Kidney capillary endothelial cell (primary cell): ENCODE measurements at places on chromosomes 5 and 9.

GRCh38 chr9:133958756-133959155 is 33.4 kb downstream of the VAV2 start:
- no peak for DNase-seq

- no peak for DNase-seq
Observed at GRCh38 chr9:111386386-111386785, 56.4 kb upstream of the OR2K2 start.

GRCh38 chr5:72123764-72124376 is 16.6 kb downstream of the MAP1B start:
- no peak for DNase-seq

GRCh38 chr5:579211-579610 is 32.9 kb upstream of the CEP72 start:
- no peak for DNase-seq

DNA sequence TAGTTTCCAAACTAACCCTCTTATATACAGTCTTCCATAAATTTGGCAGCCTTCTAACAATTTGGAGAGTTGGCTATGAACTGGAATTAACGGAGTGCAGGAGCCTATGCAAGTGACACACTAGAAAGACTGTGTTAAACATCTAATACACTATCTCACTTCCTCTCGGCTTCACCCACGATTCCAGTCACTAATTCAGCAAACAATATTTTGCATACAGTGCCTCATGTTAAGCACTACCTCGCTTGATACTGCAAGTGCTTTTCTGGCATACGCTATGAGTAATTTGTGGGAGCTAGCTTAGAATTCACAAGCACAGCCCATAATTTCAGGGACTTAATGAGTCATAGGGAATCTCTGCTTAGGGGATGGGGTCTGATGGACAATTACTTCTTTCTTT is 102.5 kb downstream of the ST8SIA4 start:
- no peak for DNase-seq

GRCh38 chr5:15446552-15446951 is 53.4 kb upstream of the FBXL7 start:
- DNase-seq, result no peak

- no peak for DNase-seq
Observed at GRCh38 chr9:6307551-6308096, 20.6 kb upstream of the TPD52L3 start.

DNA sequence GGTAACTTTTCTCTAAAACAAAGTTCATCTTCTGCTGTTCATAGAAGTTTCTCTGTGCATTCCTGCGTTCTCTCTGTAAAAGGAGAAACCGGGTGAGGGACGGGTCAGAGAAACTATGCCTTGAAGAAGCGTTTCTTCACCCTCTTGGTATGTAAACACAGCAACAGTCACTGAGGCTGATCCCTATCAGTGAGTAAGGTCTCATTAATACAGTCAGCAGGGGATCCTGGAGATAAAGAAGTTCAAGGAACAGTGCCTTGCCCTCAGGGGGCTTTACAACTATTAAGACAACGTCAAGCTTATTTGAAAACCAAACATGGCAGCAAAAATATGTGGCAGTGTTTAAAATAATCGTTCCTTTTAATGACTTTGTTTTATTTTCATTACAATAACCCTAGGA is 202.9 kb upstream of the IL12B start:
- no peak for DNase-seq

DNA sequence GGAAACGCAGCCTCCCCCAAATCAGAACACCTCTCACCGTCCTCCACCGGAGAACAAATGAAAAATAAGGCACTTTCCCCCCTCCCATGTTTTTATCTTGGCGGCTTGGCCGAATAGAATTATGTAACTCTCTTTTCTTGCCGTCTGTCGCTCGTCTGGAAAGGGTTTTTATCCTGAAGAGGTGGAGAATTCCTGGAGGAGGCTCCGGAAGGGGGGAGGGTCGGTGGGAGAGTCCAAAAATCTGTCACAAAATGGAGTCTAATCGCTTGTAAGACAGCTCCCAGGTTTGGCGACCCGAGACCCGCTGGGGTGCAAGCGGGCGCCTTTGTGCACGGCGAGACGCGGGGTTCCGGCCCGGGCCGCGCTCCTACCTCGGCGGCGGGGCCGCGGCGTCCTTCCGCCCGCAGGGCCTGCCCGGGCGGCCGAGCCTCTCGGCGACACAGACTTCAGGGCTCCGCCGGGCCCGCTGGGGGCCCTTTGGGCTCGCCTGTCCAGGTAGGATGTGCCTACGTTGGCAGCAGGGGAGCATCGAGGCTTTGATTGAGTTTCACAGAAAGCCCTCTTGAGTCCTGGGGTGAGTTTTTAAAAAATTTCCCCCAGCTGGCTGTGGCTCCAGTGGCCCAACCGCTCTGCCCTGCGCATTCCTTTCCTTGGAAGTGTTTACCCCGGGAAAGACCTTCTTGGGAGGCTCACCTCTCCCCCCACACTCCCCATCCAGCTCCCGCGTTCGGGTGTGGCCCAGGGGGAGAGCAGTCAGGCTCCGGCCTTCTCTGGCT is 5.0 kb downstream of the LMX1B start:
- no peak for DNase-seq

GRCh38 chr9:91036356-91036755 is 234.7 kb downstream of the SYK start:
- DNase-seq, result no peak

GRCh38 chr9:77726289-77726688 is 78.2 kb upstream of the GNA14 start:
- no peak for DNase-seq

DNA sequence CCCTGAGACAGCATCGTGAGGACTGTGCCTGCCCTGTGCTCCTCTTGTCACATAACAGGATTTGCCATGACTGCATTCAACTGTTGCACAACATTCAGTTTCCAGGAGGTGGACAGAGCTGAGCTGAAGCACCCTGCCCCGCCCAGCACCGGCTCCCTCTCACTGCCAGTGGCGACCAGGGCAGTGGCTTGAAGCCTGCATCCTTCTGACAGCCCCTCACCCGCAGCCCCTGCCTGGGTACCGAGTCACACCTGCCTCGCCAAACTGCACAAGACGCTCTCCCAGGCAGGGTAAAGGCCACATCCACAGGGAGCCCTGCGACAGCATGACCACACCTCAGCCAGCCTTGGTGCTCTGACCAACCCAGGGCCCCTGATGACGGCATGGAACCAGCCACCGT is 59.9 kb upstream of the ZNF354A start:
- no peak for DNase-seq

GRCh38 chr5:124860291-124860655 is 113.8 kb upstream of the ZNF608 start:
- no peak for DNase-seq

DNA sequence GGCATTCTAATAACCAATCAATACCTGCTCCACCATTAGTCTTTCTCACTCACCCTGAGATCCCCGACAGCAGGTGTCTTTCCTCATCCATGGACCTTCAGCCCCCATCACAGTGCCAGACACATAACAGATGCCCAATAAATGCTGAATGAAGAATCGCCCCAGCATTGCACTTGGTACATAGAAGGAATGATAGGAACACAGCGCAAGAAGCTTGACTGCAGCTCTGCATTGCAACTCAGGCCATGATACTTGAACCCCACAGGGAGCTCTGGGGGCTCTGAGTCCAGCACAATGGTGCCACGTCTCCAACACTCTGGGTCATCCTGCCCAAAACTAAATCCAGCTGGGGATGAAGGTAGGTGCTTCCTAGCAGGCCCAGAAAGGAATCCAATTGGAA is 355.0 kb upstream of the SLC30A5 start:
- DNase-seq, result no peak

GRCh38 chr9:125388978-125389377 is 127.4 kb downstream of the GAPVD1 start:
- no peak for DNase-seq

DNA sequence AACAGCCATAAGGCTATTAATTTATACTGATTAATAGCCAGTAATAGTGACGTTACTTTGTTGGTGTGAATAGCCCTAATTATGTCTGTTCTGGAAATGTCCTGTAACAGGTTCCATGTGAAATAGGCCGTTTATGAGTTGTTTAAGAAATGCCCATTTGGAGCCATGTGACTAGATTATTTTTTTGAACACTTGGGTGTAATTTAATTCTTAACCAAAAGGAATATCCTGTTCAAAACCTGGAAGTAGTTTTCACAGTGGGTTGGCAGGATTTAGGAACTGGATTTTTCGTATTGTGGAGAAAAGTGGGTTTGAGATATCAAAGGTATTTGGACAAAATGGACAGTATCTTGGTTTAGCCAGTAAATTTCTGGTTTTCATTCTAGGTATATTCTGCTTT is 1.3 kb downstream of the TENT2 start:
- DNase-seq, result peak; percentile 12

- no peak for DNase-seq
Observed at GRCh38 chr5:115440782-115441451, 103.7 kb downstream of the FEM1C start.

DNA sequence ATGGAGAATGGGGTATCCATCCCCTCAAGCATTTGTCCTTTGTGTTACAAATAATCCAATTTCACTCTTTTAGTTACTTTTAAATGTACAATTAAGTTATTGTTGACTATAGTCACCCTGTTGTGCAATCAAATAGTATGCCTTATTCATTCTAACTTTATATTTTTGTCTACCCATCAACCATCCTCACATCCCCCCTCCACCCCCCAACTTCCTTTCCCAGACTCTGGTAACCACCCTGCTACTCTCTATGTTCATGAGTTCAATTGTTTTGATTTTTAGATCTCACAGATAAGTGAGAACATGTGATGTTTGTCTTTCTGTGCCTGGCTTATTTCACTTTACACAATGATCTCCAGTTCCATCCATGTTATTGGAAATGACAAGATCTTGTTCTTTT is 15.4 kb upstream of the RANBP17 start:
- DNase-seq, result no peak

- DNase-seq, result no peak
Observed at GRCh38 chr9:87029905-87030304, 82.6 kb upstream of the GAS1 start.

GRCh38 chr5:114317751-114318150 is 44.1 kb upstream of the KCNN2 start:
- DNase-seq, result no peak

DNA sequence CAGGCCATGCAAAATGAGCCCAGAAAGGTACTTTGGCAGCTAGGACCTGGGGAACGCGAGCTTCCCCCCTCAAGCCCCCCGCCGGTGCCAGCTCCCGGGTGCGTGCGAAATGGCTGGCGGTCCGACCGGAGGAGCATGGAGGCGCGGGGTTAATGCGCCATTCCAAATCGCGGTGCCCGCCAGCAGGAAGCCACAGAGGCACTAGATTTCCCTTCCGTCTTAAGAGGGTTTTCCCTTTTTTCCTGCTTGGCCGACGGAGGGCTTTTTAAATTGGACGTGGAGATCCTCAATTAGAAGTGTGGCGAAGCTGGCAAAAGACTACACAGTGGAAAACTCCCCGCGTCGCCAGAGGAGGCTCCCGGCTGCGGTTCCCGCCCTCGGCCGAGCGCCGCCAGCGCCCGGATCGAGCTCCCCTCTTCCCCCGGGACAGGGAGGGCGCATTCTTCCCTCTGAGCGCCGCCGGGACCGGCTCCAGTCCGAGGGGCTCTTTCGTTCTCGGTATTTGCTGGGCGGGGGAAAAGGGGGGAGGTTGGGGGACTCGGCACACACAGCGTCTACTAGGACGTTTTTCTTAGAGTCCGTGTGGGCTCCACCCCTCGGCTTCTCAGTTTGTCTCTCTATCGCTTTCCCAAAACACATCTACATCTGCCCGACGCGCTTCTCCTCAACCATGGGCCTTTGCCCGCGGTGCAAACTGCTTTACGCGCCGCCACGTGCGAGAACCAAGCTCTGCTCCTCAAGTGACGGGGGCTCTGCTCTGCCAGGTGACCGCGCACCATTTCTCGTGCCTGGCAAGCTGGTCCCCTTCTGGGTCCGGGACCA is 3.0 kb downstream of the GDNF start:
- no peak for DNase-seq

GRCh38 chr9:14903040-14903439 is 7.2 kb downstream of the FREM1 start:
- no peak for DNase-seq

DNA sequence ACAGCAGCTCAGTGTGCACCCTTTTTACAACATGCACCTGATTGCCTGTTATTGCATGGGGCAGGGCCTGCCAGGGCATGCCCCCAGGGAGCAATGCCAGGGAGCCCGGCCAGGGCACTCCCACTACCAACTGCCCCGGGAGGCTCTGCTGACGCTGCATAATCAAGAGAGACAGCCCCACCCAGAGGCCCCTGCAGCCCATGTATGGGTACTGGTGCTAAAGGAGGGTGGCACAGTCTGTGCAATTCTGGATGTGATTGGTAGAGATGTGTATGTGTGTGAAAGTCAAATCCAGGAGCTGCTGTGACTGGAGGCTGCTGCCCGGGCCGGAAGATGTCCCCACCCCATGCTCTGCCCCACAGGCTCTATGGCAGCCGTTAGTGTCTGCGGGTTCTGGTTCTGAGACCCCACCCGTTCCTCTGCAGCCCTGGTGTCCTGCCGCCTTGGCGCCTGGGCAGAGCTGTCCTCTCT is 3.9 kb upstream of the NEURL1B start:
- DNase-seq, result no peak

DNA sequence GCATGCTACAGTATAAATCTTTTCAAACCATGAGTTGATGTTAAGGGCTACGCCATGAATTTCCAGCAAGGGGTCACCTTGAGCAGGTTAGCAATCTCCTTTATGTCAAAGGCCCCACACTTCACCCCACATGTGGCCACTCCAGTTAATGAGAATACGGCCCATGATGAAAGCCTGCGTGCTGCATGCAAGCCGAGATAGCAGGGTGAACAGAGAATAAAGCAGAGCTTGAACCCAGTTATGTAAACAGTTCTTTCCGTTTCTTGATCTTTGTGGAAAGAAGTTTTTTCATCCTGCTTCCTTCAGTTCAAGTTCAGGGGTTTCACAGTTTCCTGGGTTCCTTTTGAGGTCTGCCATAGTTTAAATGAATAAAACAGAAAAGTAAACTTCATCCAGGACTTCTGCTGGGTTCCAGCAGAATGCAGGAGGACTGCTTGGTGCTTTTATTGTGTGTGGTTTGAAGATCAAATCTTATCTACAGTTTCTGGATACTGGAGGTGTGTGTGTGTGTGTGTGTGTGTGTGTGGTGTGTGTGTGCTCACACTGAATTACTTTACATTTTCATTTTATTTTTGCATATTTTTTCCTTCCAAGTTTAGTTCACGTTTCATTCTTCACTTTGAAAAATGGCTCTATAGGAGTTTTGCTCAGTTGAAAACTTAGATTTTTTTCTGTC is 87.1 kb downstream of the HMHB1 start:
- DNase-seq, result no peak

- DNase-seq, result no peak
Observed at GRCh38 chr5:180639287-180639686, 10.1 kb downstream of the FLT4 start.

DNA sequence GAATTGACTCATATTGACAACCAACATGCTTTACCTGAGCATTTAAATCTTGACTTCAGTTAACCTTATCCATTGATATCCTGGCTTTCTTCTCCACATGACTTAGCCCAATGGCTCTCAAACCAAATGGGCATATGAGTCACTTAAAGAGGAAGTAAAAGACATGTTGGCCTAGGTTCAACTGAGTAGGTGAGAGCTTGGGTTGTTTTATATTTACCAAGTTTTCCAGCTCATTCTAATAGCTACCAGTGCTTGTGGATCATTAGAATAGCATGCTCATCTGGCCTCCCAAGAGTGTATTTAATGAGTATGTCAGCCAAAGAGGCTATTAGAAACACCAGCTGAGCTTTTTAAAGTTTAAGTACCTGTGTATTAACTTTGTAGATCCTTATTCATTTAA is 1049.0 kb downstream of the PTPRD start:
- DNase-seq, result no peak

- no peak for DNase-seq
Observed at GRCh38 chr5:20683241-20683940, 695.4 kb upstream of the CDH18 start.
